ENCODE measurements at places on chromosomes 2 and 18. TPM values are rescaled to one million over a fixed set of nuclear protein-coding genes. Genes with fewer than 3 reads are reported as not detected.

Gene FOXI3
- total RNA-seq, result not detected

Gene ANKRD62
- not detected for total RNA-seq

Gene SKOR2
- total RNA-seq, result not detected

Gene MSTN
- 0.07 TPM for total RNA-seq

Gene PPM1B
- total RNA-seq, result 52.9 TPM

Gene CCDC74B
- 1.7 TPM for total RNA-seq
